ENCODE measurements at places on chromosomes 1 and 21.

- no peak for DNase-seq
Observed at GRCh38 chr21:39196310-39196709, 13.1 kb upstream of the PSMG1 start.

DNA sequence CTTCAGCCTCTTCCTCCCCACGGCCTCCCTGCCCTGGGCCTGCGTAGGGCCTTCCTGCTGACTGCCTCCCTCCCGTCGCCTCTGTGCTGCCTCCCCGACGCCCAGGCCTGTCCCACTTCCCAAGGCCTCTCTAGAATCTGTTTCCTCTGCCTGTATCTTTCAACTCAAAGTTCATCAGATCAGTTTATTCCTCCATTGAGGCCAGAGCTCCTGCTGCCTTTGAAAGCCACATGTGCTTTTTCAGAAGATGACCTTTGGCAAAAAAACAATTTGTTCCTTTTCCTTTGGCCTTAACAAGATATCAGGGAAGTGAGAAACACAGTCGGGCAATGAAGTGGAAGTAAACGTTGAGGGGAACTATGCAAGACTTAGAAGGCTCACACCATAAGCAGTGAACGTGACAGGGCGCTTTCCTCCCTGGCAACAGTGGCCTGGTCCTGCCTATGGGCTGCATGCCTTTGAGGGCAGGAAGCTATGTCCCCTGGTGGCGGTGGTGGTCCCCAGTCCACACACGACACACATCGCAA, 85.9 kb downstream of the PSMG1 start:
- no peak for DNase-seq

GRCh38 chr1:110060034-110060661, 10.3 kb downstream of the ALX3 start:
- no peak for DNase-seq

GRCh38 chr1:34984435-34984792, 733 bp downstream of the TMEM35B start:
- no peak for DNase-seq

DNA sequence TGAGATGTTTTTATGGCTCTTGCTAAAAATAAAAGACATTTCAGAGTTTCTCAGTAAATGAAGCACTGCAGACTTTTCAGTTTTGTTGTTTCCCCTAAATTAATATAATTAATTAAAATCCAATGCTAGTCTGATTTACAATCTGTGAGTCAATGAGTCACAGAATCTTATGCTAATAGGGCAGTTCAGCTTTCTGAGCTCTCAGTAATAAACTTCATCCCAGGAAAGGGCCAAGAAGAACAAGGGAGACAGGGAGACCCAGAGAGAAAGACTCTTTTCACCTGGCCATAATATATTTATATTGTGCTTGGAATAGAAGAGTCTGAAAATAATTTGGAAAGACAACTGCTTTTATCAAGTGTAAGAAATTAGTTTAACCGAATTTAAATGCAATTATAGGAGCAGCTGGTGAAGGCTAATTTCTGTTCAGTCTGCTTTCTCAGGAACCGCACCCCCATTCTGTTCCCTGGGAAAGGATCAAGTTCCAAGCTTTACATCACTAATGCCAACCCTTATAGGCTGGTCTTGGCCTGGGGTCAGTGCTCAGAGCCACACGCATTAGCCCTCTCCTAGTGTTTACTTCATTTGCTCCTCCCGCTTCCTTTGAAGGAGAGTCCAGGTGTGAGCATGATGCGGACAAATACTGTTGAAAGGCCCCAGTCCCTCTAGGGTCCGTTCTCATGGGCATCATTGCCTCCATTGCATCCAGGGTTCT, 145.6 kb downstream of the ZBTB18 start:
- no peak for DNase-seq

- no peak for DNase-seq
Observed at GRCh38 chr1:172172352-172172831, 248.1 kb upstream of the C1orf105 start.

GRCh38 chr1:62688687-62689085, 500 bp upstream of the DOCK7 start:
- no peak for DNase-seq

DNA sequence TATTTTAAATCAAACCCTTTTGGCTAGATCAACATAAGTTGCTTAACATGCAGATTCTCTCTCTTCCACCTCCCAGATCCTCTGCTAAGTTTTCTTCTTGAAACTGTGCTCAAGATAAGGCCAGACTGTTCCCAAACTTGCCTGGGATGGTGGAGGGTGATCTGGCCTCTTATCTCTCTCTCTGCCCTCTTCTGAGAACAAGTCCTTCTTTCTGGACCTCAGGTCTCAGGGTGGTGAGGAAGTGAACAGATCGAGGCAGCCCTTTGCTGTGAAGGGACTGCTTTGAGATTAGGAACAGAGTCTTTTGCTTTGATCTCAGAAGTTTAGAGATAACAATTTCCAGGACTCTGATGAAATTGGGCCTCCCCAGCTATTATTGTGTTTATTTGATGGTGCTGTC, 70.7 kb downstream of the HUNK start:
- DNase-seq = no peak

- no peak for DNase-seq
Observed at GRCh38 chr1:236880209-236880608, 85.1 kb downstream of the MTR start.

GRCh38 chr1:6998267-6998666, 213.0 kb downstream of the CAMTA1 start:
- DNase-seq = no peak

DNA sequence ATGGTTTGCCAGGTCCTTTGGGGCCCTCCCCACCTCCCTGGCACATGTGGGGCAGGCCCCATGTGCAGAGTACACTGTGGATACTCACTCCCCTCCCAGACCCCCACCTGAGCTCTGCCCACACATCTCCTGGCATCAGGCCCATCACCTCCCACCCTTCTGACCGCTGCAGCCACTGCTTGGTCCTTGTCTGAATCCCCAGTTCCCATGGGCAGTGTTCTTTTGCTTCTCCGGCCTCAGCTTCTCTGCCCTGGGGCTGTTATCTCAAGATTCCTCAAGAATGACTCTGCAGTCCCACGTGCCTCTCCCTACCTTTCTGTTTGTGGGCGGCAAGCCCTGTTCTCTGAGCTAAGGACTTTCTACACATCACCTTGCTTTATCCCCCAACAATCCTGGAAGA, 187.7 kb upstream of the EDN2 start:
- no peak for DNase-seq

DNA sequence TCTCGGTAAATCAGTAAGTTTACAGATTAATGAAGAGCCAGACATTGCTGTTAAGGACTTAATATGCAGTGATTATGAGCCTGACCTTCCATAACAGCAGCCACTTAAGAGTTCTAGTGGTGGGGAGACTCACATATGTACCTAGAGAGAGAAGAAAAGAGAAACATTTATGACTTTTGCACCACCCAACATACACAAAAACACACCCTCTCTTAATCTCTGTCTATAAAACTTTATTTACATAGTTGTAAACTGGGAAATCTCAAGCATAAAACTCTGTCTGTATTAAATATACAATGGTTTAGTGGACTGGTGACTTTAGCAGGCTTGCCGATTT, 347.4 kb upstream of the ADGRL2 start:
- no peak for DNase-seq

- DNase-seq = no peak
Observed at GRCh38 chr1:2416403-2416802, 4.0 kb upstream of the PEX10 start.

DNA sequence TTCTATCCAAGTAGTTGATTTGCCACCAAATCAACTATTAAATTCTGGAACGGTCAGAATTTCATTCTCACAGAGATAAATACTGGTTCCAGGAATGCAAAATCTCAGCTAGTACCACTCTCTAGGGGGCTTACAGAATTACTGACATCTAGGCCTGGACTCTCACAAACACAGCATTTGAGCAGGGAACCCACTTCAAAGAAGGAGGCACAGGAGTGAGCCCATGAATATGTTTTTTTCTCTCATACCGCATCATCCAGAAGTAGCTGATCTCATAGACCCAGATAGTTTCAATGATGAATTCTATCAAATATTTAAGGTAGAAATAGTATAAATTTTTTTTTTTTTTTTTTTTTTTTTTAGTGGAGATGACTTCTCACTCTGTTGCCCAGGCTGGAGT, 32.1 kb downstream of the S1PR1 start:
- no peak for DNase-seq

- peak; percentile 75 for DNase-seq
Observed at GRCh38 chr1:58768971-58769808, 14.7 kb downstream of the JUN start.

GRCh38 chr1:247741756-247742155, 3.3 kb downstream of the OR14K1 start:
- no peak for DNase-seq

DNA sequence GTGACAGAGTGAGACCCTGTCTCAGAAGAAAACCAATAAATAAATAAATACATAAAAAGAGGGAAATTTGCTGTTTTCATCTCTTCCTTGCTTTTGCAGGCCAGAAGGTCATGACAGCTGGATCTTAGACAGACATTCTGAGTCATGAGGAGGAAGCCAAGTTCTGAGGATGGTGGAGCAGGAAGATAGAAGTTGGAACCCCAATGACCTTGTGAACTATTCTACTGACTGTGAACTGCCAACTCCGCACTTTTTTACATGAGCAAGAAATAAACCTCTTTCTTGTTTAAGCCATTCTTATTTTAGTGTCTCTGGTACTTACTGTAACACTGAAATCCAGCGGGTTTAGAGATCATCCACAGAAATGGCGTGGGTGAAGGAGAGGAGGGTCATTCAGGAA, 8.5 kb downstream of the CD84 start:
- DNase-seq = no peak

- DNase-seq = no peak
Observed at GRCh38 chr1:236688705-236689104, 2.4 kb downstream of the ACTN2 start.

DNA sequence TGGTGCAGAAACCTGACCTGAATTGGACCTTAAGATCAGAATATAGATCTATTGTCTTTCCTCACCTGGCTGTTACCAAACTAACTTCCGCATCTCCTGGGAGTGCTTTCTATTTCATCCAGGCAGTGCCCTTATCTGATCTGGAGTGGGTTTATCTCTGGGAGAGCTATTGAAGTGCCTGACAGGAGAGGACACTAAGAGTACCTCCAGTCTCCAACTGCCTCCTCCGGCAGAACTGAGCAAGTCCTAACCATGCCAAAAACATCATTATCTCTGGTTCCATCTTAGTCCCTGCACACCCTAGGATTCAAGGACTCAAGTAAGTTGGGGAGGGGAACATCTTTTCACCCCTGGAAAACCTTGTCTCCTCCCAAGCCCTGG, 12.4 kb upstream of the KCNJ15 start:
- no peak for DNase-seq

- no peak for DNase-seq
Observed at GRCh38 chr1:115911294-115911693, 65.0 kb upstream of the SLC22A15 start.

GRCh38 chr1:211632808-211633523, 42.5 kb downstream of the NEK2 start:
- DNase-seq = peak; percentile 90

DNA sequence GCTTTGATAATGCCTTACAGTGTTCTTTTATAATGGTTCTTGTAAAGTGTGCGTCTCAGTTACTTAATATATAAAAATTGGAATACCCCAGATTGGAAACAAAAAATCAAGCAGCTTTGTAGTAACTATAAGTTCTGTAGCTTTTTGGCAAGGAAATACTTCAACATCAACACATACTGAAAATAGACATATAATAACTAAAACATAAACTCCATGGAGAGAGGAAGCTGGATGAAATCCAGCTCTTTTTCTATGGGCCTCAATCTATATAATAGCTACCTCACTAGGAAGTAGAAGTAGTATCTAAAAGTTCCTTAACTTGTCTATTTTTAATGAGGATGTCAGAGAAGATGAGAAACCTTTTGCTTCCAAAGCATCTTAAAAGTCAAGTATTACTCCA, 313.3 kb upstream of the NFIA start:
- no peak for DNase-seq

DNA sequence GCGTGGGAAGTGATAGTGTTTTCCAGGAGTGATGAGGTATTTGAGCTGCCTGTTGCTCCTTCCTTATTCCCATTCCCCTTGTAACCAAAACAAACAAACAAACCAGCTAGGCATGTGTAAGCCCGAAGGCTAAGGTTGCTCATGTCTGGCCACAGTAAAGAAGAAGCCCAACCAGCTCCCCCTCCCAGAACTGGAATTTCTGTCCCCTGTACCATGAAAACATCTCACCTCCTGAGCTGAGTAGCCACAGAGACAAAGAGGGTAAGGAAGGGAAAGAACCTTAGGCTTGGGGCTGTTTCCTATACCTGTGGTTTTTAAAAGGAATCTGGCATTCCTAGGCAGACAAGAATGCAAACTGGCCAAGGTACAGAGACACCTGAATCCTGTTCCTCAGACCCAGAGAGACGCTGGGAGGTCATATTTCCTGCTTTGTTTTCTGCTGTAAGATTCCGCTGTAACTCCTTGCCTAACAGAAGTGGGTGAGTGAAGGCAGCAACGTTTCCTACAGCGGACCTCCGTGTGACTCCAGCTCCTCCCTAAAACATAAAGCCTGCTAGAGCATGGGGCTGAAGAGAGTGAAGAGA, 41.7 kb upstream of the RAB4A start:
- no peak for DNase-seq

Measured in left lobe of liver (tissue), 2 donors.